ENCODE measurements at places on chromosomes 3 and 15. TPM values are rescaled to one million over a fixed set of nuclear protein-coding genes. Genes with fewer than 3 reads are reported as not detected.

DNA sequence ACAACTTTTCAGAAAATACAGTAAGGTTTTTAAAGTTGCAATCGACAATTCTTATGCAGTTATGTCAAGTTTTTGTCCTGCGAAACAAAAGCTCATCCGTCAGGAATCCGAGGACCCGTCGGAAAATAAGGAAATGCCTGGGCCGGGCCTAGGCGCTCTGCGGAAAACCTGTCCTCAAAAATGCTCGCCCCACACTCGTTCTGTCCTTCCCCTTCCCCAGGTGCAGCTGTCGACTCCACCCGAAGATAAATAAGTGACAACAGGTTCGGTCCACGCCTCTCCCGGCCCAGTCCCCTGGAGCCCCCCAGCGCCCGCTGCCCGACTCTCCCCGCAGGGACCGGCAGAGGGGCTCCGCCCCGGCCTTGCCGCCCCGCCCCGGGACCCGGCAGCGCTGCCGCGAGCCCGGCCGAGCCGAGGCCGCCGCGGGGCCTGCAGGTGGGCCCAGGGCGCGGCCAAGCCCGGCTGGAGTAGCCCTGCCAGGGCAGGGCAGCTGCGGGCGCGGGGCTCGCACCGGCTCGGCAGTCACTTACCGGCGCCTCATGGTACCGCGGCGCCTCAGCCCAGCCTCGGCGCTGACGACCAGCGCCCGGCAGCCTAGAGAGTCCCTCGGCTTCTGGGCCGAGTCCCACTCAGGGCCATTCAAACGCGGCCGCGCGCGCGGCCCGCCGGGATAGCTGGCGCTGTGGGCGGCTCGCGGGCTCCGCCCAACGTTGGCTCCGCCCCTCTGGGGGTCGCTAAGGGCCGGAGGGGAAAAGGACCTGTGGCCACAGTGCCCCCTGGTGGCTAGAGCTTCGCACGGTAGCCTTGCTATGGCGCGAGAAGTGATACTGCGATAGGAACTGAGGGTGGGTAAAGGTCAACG lies at the start of gene KATNBL1:
Gene KATNBL1 (minus strand): TSS at position 676 of the 862 bp plus-strand sequence. CDS start 46,420 bp downstream, outside the sequence.
- DNase-seq = peak; percentile 97

DNA sequence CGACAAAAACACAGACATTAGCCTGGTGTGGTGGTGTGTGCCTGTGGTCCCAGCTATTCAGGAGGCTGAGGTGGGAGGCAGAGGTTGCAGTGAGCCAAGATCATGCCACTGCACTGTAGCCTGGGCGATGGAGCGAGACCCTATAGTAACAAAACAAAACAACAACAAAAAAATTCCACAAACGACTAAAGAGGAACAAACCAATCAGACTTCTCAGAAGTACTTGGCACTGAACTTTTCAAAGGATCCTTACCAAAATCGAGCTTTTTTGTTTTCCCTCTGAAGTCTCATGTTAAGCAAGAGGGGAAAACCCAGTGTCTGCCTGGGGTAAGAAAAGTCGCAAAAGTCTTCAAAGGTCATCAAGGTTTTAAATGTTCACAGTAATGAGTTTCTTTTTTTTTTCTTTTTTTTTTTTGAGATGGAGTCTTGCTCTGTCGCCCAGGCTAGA lies 30.1 kb upstream of the TFRC start:
- DNase-seq = no peak

- DNase-seq = no peak
These were observed 755 bp downstream of the PARP15 start for GRCh38 chr3:122578069-122578740.

DNA sequence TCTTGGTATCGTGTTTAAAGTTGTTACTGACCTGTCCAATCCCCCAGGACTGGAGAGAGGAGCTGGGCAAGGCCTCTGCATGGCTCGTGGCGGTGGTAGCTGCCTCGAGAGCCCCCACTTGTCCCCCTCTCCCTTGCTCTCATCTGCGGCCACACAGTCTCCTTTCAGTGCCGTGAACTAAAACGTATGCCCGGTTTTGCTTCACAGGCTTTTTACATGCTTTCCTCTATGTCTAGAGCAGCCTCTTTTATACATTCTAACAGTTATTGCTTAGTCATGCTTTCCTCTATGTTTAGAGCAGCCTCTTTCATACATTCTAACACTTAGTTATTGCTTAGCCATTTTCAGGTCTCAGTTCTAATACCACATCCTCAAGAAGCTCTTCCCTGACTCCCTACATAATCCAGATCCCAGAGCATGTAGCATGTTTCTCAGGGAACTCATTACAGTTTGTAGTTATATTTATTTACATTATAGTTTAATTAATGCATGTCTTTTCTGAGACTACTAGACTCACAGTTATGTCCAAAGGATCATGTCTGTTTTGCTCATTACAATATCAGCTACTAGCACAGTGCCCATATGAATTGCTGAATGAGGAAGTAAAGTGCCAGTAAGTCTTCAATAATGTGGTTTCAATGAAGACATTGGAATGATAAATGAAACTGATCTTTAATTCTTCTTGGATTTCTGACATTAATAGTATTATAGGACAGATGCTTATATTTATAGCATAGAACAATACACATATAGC lies 66.5 kb upstream of the TBL1XR1 start:
- no peak for DNase-seq

DNA sequence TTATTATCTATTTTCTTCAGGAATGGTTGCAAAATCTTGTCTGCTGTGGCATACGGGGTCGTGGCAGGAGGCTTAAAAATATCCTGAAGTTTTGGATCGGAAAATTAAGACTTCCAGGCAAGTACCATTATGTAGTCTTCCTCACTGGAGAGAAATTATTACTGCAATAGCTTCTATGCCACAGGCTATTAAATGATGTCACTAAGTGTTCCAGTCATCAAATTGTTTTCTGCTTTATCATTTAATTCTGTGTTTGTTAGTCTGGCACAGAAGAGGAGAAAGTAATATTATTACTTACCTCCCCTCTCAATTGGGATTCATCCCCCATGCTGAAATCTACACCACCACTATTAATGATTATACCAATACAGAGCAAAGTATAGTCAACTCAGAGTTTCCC lies 378.2 kb upstream of the ALCAM start:
- DNase-seq = no peak

DNA sequence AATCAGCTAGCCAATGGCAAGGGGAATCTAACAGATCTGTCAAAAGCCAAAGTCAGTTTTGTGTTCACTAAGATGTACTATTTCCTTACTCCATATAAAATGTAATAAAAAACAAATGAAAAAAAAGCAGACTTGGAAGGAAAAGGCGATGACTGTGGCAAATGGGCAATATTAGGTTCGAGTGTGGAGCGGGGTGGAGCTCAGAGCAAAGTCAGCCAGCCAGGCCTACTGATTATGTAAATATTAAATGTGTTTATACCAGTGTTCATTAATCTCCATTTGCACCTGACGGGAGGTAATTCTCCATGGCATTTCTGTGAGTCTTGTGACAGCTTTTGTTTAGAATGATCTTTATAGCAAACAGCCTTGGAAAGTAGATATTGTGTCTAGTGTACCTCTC lies 96.2 kb upstream of the KCNMB2 start:
- no peak for DNase-seq

The BNC1 gene
- not detected for total RNA-seq

The MBNL1 gene
- total RNA-seq = 305 TPM

The EPB42 gene
- total RNA-seq = not detected

The EPHB1 gene
- total RNA-seq = 0.80 TPM

The ASB7 gene
- total RNA-seq = 23.1 TPM

Data from activated CD4-positive, alpha-beta memory T cell treated with anti-CD3 and anti-CD28 coated beads, Interleukin-2, amount 10 ng/mL, durations not matched to agents 7 days and 5 days (primary cell).